ENCODE measurements at places on chromosomes 12 and 14.

- no peak for DNase-seq
These were observed 168.8 kb downstream of the FUT8 start for GRCh38 chr14:65581378-65581777.

GRCh38 chr12:89373763-89374572 is 21.7 kb upstream of the DUSP6 start:
- DNase-seq: peak; percentile 91

GRCh38 chr14:104865631-104866441 is 768 bp downstream of the CEP170B start:
- DNase-seq: peak; percentile 64

- no peak for DNase-seq
These were observed 2.3 kb downstream of the HDAC7 start for GRCh38 chr12:47817272-47818006.

DNA sequence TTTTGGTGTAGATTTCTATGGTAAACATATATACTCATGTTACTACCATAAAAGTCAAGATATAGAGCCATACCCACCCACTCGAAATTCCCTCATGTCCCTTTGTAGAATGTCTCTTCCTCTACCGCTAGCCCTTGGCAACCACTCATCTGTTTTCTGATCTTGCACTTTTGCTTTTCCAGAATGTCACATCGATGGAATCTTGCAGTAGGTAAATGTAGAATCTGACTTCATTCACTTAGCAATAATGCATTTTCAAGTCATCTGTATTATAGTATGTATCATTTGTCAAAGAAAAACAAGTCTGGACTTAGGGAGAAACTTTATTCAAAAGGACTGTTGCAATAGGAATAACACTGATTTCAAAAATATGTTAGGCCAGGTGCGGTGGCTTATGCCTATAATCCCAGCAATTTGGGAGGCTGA is 19.3 kb upstream of the CLEC2D start:
- DNase-seq: no peak

- no peak for DNase-seq
These were observed 194.5 kb upstream of the GZMB start for GRCh38 chr14:24828486-24828885.

DNA sequence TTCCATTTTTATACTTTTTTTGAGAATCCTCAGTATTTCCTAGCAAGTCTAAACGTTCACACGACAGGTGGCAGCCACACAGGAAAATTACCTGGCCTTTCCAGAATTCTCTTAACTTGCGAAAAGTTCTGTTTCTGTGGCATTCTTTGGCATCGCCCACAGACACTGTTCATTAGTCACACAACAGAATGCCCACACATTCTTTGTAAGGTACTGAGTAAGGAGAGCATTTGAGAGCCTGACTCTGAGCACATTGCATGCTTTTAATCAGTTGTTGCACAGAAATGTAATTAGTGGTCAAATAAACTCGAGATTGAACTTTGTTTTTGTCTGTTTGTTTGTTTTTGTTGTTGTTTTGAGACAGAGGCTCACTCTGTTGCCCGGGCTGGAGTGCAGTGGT is 52.4 kb downstream of the LMNTD1 start:
- no peak for DNase-seq

GRCh38 chr14:91218014-91218413 is 26.5 kb downstream of the GPR68 start:
- DNase-seq: no peak

DNA sequence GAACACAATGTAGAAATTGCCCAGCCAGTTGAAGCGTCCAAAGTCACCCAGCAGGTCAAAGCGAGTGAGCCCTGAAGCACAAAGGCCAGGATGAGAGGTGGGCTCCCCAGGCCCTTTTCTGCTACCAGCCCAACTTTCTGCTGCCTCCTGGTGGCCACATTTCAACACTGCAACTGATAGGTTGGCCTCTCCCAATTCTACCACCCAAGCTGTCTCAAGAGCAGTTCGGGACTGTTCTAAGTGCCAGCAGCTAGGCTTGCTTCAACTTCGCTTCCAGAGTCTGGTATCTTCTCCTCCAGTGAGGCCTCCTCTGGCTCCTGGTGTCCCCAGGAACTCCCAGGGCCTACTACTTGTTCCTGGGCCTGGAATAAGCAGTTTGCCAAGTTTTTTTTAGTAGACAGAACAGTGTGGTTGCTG is 3.4 kb upstream of the DHH start:
- peak; percentile 63 for DNase-seq

DNA sequence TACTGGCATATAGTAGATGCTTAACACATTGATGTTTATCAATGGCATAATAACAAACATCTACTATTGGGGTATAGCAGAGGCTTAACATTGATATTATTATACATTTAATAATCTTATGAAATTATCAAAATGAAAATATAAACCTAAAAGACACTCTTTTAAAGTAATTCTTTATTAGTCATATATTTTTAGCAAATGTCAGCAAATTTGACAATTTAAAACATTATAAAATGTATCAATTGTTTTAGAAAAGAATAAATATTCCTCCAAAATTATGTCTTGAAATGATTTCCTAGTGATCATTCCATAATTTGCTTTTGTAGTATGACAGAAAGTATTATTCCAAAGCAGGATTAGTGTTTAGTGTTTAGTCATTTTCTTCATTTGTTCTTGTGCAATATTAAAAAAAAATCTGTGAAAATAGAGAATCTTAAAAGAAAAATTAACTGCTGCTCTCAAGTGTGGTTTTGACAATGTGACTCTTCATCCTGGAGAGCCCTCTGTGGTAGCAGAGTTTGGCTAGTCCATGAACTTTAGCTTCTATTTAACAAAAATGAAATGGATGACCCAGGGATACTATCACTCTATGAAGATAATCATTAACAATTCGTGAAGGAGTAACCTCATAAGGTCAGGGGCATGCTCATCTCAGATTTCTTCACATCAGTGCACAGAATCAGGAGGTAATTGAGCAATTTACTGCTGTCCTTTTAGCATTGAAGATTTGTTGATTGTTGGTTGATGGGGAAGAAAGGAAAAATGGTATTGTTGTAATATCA is 1018.5 kb downstream of the LRFN5 start:
- no peak for DNase-seq

DNA sequence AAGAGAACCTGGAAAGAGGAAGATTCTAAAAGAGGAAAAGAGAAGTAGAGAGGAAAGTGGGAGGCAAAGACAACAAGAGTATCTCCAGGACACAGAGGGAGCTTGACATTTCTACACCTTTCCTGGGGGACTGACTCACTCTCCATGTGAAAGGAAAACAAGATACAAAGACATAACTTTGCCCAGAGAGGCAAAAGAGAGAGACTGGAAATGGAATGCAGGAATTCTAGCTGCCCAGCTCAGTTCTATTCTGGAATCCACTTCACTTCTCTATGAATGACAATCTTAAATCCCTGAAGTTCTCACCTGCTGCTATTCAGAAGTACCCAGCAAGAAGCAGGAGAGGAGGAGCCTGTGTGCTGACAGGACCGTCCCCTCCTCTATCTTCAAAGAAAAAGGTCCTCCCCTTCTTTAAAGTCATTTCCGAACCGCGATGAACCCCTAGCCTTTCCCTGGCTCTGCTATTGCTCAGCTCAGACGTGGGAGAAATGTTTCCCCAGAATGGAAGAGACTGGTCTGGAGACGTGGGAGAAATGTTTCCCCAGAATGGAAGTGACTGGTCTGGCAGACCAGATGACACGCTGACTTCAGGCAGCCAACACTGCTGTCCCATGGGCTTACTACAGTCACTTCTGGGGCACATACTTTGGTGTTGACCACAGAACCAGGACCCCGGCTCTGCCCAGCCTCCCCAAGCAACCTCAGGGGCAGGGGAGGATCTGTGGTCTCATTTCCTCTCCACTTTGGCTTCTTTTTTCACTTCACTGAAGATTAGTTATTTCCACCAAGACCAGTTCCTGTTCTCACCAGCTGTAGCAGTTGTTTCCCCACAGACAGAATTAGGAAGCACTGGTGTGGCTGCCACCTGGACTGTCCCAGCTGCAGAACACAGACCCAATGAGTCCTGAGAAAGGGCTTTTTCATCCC is 8.3 kb downstream of the FMNL3 start:
- peak; percentile 73 for DNase-seq

GRCh38 chr14:73025544-73025943 is 1.4 kb downstream of the ZFYVE1 start:
- DNase-seq: peak; percentile 40

GRCh38 chr14:91947475-91948184 is at the start of gene FBLN5:
Gene FBLN5, minus strand, starts transcription at chr14:91947694. Its CDS starts 465 bp downstream, at chr14:91947229.
- peak; percentile 76 for DNase-seq

DNA sequence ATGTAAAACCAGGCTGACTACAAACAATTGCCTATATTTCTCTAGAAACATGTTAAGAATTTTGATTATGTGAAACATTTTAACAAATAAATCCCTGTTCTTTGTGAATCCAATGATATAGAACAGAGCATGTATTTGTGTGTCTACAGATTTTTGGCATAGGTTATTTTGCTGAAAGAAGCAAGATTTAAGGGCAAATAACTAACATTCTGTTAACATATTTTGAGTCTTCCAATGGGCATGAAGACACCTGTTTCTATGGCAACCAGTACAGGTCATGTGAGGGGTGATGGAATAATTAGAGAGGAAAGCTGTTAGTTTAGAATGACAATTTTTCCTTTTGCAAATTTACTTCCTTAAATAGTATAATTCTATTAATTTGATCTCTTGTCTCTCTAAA is 8.8 kb downstream of the ART4 start:
- no peak for DNase-seq

DNA sequence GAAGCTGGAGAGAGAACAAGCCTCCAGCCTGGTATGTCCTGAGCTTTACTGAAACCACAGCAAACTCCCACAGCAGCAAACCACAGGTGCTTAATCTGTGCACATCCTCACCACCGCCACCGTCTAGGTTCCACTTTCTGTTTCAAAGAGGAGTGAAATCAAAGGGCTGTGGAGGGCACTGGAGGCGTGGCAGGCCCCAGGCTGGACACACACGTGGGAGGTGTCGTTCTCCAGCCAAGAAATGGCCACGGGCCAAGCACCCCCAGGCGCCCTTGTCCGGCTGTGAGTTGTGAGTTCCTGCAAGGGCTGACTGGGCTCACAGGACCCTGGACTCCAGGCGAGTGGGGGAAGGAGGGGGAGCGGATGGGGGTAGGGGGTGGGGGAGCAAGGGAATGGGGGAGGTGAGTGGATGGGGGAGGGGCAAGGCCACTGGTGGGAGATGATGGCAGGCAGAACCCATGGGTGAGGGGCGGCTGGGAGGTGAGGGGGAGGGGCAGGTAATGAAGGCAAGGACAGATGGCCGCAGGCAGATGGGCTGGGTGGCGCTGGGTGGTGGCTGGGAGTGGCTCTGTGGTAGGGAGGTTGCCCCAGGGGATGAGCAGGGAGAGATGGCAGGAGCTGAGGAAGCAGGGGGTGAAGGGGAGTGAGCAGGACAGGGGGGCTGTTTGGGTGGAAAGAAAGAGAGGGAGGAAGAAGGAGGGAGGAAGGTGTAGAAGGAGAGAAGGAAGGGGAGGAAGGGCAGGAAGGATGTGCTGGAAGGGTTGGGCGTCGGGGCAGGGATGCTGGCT is 86.7 kb downstream of the NCOR2 start:
- DNase-seq: peak; percentile 69

GRCh38 chr14:29348504-29348903 is 579.1 kb downstream of the PRKD1 start:
- no peak for DNase-seq

DNA sequence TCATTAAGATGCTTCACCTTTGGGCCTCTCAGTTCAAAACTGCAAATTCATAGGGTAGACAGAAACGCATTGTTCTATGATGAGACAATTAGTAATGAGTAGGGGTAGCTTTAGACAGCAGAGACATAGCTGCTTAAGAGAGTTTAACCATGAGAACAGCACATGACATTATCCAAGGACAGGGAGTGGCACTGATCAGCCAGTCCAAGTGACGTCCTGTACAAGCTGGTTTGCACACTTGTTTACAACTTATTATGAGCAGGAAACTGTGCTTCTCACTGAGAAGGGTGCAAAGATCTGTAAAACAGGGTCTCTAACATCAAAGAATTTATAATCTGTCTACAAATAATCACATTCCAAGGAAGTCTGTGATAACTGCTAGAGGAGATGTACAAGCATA is 11.2 kb upstream of the SRSF5 start:
- no peak for DNase-seq

GRCh38 chr14:102949062-102949800 is 26.8 kb downstream of the AMN start:
- no peak for DNase-seq

DNA sequence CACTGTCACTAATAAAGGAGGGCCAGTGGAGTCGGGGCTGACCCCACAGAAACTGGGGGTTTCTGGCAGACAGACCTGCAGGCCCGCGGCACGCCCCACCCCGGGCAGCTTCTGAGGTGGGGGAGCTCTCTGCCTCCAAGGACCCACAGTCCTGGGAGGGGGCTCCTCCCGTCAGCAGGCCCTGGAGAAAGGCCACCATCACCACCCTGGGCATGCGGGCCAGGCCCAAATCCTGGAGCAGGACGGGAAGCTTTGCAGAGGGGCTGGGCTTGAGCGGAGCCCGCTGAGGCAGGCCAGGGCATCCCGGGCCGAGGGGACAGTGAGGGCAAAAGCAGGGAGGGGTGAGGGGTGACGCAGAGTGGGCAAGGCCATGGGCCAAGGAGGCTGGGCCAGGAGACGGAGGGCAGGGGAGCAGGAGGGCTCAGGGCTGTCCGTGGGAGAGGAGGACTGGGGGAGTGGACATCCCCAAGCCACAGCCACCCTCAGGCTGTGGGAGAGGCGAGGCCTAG is 11.1 kb upstream of the GPR132 start:
- no peak for DNase-seq

DNA sequence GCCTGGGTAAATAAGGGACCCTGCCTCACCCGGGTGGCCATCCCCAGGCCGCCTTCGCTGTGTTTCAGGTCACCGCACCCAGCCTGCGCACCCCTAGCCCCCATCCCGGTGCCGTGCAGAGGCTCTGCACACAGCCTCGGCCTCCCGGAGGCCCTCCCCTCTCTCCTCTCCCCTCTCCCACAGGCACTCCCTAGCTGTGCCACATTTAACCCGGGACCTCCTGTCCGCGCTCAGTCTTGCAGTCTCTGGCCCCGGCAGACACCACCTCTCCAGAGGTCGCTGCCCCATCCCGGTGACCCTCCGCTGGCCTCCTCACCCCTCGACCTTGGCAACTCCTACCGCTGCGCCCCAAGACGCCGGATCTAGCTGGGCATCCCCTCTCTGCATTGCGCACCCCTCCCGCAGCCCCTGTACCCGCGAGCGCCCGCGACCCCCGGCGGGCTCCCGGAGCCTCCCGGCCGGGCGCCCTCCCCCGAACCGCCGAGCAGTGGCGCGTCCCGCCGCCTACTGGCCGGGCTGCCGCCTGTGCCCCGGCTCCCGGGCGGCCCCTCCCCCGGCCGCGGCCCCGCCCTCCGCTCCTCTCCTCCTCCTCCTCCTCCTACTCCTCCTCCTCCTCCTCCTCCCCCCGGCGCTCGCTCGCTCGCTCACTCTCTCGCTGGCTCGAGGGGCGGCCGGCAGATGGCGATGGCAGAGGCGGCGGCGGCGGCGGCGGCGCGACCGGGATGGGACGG is 120.7 kb downstream of the AACS start:
- peak; percentile 72 for DNase-seq

GRCh38 chr12:76173756-76174155 is 89.3 kb upstream of the NAP1L1 start:
- no peak for DNase-seq

DNA sequence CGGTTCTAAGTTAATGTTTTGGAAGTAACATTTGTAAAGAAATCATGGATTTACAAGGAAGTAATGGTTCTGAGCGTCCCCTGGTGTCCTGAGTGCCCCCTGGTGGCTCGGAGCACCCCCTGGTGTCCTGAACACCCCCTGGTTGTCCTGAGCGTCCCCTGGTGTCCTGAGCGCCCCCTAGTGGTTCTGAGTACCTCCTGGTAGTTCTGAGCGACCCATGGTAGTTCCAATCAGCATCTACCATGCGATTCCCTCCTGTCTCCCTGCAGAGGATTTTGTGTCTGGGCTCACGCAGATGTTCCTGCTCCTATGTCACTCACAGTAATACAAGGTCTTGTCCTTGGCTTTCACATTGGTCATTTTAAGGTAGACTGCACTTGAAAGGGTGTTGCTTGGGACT is 1352.9 kb downstream of the TMEM121 start:
- no peak for DNase-seq
